ENCODE measurements at places on chromosomes 6 and 20. TPM values are rescaled to one million over a fixed set of nuclear protein-coding genes. Genes with fewer than 3 reads are reported as not detected.

The RBPJL gene
- total RNA-seq: not detected

The SLC2A10 gene
- 19.2 TPM for total RNA-seq

- DNase-seq: no peak
Observed at GRCh38 chr6:32405656-32406055, 1.3 kb downstream of the BTNL2 start.

DNA sequence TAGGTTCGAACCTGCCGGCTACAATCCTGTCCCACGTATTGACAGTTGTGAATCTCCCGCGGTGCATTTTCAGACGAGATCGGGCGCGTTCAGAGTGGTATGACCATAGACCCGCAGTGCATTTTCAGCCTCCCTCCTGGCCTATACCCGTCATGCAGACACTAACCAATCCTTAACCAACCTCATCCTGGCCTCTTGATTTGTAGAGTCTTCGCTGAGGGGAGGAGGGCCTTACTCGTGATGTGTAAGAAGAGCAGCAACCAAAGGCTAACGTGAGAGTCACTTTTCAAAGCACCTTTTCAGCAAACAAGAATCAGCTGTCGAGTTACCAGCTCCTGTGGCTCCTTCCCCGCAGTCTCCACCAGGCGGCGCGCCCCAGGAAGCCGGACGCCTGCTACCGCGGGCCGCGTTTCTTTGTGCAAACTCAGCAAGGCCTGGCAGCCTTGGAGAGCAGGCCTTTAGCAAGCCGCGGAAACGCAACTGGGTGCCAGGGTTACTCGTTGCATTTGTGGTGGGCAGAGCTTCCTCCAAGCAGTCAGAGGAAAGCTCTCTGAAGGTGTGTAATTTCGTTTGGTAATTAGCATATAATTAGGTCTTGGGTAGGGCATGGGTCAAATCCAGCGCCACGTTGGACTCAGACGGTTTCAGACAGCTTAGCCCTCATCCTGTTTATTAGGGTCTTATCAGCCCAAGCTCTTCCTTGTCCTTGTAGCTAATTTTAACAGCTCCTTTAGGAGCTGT is 139.8 kb downstream of the OR2B2 start:
- peak; percentile 96 for DNase-seq

- no peak for DNase-seq
Observed at GRCh38 chr6:88492824-88493223, 326.7 kb upstream of the CNR1 start.

DNA sequence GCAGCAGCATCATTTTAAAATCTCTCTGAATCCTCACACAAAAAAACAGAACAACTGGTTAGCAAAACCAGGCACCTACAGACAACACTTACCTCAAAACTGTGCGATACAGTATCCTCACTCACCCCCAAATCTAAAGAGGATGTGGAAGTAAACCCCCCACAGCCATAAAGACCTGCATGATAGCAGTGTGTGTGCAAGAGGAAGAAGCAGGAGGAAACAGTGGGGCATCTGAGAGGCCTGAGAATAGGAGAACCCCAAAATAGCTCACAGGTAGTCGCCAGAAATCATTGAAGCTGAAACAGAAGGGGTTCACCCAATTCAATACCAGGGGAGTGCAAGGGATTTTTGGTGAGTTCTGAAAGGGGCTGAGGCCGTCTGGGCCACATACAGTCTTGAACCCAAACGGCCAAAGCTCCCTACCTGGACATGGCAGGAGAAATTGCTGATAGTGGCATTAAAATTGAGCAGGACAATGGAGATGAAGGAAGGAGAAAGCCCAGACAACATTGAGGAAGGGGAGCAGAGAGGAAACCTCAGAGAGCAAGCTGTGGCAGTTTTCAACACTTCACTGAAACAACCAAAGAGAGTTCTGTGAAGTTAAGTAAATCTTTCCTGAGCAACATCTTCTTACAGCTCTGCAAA is 129.7 kb downstream of the FIG4 start:
- DNase-seq: no peak

GRCh38 chr20:21739682-21740081 is 34.2 kb downstream of the PAX1 start:
- DNase-seq: no peak

GRCh38 chr6:22506496-22506895 is 62.9 kb upstream of the HDGFL1 start:
- no peak for DNase-seq

DNA sequence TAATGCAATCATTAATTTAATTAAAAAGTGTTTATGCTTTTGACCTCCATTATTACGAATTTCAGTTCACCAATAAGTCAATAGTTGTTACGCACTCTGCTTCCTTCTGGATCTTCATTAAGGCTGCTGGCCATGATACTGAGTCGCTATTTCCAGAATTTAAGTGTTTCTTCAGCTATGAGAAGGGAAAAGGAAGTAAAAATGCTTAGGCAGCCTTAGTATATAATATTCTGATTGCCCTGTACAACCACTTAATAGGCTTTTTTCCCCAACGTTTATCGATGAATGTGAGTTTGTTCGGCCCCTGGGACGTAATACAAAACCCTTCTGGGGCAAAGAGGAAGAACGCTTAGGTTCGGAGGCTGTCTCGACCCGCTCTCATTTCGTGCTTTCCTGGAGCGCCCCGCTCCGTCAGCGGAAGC is 644 bp downstream of the OARD1 start:
- no peak for DNase-seq

The ACSS1 gene
- total RNA-seq: 11.6 TPM

DNA sequence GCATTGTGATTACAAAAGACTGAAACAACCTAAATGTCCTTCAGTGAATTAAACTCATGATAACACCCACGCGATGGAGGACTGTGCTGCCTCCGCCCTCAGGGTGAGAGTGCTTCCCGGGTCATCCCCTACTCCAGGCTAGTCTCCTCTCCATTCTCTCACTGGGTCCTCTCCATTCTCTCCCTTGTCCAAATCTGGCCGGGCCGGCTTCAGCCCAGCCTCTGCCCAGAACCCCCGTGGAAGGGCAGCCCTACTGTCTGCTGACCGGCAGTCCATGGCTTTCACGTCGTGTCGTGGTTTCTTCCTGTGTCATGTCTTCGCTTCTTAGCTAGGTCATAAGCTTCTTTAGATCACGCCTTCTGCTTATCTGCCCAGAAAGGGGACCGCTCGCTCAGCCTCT is 74.8 kb downstream of the CDC5L start:
- no peak for DNase-seq

The HACE1 gene
- 11.8 TPM for total RNA-seq

DNA sequence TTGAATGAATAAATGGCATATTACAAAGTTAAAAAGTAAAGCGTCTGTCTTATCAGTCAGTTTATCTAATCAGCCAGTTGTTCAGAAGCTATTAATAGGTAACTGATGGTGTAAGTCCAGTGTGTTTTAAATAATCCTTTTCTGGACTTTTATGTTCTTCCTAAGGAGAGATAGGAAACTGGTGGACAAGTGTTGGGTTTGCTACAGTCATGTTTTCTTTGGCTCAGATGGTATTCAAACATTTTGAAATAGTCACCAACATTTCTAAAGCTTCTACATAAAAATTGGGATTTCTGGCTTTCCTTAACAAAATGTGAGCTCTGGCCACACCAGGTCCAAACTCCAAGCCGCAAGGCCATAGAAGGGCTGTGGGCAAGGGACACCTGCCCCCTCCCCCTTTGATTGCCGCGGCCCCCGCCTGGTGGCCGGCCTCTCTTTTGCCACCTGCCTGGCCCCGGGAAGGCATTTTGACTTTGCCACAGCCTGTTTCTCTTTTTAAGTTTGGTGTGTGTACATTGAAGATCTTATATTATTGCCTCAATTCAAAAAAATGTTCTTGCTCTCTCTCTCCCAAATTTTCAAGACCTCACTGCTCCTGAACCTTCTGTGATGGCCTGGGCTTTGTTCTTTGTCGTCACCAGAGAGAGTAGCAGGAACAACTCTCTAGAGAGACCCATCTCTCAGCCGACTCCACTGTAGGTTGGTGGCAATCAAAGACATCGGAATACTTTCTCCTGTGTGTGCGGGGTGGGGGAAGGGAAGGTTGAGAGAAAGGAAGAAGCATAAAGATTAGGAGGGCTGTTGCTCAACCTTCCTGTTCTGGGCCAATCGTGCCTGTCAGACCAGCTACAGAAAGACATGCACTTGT is 84.0 kb upstream of the ZNF217 start:
- DNase-seq: no peak

The WFDC2 gene
- total RNA-seq: 38.0 TPM

DNA sequence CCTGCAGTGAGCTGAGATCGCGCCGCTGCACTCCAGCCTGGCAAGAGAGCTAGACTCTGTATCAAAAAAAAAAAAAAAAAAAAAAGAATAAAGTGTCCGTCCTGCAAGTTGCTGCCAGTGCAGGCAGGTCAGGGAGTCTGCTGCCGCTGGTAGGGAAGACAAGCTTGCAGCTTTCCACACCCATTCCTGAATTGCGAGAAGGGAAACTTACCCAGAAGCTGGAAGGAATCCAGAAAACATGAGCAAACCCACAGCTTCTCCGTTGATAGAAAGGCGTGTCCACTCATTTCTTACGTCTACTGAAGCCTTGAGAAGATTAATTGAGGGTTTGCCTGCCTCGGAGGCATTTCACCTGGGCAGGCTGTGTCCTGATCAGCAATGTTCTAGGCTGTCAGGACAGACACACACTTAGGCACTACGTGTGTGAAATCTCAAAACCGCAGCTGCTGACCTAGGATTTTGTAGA is 61.6 kb upstream of the DSP start:
- no peak for DNase-seq

- DNase-seq: no peak
Observed at GRCh38 chr20:59784365-59784764, 149.1 kb downstream of the SYCP2 start.

DNA sequence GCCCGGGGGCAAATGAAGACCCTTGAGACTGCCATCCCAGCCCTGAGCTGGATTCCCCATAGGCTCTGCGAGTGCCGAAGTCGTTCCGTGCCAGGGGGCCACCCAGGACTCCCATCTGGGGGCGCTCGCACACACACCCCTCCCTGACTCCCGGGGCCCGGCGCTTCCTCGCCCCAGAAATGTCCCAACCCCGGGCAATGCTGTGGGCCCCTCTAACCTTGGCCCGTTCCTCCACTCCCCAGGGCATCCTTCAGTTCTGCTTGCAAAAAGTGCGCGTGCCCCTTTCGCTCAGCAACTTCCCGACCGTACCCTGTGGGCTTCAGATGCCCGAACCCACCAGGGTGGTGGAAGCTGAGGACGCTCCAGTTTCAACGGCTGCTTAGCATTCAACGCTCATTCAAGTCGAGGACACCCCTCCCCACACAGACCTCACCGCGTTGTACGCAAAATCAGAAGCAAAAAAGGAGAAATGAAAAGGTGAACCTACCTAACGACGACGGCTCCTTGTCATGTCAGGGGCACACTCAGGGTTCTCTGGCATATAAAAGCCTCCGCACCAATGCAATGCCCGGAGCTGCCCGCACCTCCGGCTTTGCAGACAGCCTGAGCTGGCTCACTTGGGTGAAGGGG is 25.3 kb downstream of the RIPOR2 start:
- no peak for DNase-seq

- no peak for DNase-seq
Observed at GRCh38 chr20:48056218-48056617, 270.9 kb upstream of the SULF2 start.

The HLA-DQA1 gene
- 10.8 TPM for total RNA-seq

The CYP24A1 gene
- total RNA-seq: not detected

- no peak for DNase-seq
Observed at GRCh38 chr6:110813338-110814101, 1.7 kb downstream of the CDK19 start.

DNA sequence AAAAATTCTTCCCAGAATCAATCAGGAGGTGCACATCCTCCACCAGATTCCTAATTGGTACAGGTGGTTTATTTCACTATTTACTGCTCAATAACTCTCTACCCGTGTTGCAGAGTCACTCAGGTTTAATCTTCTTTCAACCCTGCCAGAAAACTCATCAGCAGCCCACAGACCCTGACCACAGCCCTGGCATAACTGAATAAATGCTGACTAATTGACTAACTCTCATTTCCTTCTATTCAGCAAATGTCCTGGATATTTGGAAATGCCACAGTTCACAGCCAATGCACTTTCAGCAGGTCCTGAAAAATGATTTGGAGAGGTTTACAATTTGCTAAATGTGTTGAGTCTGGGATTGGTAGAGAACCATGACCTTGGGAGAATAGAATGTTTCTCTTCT is 62.3 kb downstream of the TRMT6 start:
- no peak for DNase-seq

DNA sequence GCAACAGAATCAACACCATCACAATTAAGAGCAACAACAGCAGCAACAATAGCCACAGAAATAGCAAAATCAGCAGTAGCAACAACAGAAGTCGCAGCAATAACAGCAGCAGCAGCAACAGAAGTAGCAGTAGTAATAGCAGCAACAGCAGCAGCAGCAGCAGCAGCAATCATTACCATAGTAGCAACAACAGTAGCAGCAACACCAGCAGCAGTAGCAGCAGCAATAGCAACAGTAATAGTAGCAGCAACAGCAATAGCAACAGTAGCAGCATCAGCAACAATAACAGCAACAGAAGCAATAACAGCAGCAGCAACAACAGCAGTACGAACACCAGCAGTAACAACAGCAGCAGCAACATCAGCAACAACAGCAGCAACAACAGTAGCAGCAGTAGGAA is 39.8 kb downstream of the SLC22A2 start:
- DNase-seq: no peak

The BPI gene
- 0.65 TPM for total RNA-seq

DNA sequence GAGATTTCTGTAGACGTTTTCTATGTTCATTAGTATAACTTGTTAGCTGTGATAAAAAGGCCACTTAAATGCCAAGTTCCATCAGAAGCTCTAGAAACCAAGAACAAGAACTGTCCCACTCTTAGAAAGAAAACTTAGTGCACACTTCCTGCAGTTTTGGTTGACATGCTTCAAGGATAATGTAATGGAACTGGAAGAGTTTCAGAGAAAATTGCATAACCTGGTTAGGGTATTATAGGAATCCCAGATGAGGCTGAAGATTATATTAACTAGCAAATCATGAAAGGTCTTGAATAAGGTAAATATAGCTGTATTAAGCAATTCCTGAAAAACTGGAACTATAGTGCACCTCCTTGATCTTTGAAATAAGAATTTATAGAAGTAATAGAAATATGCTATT is 1.8 kb upstream of the PHACTR2 start:
- no peak for DNase-seq

- no peak for DNase-seq
Observed at GRCh38 chr6:169675011-169675410, 26.8 kb downstream of the WDR27 start.

DNA sequence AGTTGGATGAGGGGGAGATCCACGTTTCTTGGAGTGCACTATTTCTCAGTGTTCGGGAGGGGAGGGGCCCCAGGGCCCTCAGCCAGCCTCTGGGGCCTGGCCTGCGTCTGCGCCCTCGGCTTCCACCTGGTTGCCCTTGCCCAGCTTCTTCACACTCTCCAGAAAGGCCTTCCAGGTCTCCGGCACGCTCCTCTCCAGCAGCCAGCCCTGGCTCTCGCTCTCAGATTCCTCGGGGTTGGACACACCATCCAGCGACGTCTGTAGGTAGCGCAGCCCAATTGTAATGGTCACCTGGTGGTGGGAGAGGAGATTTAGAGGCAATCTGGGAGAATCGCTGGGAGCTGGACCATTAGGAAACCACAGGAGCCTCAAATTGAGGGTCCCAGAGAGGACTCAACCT is 24.2 kb downstream of the PRPH2 start:
- DNase-seq: no peak

Data from posterior vena cava (tissue), 2 donors.